Activated CD4-positive, alpha-beta T cell treated with anti-CD3 and anti-CD28 coated beads, Interleukin-2, amount 50 U/mL, for 24 hours (primary cell): ENCODE measurements at places on chromosomes 7 and 10.

DNA sequence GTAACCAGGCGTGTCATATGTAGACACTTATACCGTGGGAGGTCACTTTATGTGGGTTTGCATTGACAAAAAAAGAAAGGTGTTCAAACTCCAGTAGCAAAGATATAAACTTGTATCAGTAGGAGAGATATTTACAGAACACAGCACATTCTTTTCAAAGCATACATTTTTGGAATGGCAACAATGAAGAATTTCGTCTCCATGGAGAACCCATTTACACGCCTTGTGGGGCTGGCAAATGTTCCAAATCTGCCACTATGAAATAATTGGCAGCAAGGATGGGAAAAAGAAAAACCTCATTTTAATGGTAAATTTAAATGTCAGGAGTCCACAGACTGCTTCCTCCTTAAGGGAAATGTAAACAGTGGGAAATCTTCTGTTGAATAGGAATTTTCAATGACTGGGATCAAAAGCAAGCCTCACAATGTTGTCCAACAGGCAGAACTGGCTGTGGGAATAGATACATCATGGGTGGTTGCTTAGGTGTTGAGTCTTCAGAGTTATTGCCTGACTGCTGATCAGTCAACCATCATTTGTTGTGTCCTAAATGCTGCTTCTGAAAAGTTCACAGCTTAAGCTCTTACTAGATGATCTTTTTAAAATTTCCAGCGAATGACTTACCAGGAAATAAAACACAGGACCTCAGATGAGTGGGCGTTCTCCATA lies 256.6 kb upstream of the SEMA3C start:
- no peak for DNase-seq

GRCh38 chr7:127317447-127317961 lies 64.8 kb upstream of the GRM8 start:
- no peak for DNase-seq

DNA sequence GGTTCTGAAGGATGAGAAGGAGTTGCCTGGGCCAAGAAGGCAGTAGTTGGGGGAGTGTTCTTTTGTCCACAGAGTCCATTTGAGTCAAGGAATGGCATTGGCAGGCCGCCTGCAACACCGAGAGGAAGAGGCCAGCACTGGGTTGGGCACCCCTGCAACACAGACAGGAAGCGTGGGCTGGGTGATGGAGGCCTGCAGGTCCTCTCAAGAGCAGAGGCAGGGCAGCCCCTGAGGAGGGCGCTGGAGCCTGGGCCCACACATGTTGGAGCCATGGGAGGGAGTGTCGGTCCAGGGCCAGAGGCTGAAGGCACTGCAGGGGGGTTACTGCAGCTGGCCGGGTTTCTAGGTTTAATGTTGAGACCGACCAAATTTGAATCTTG lies 137.3 kb downstream of the PTPN20 start:
- no peak for DNase-seq

DNA sequence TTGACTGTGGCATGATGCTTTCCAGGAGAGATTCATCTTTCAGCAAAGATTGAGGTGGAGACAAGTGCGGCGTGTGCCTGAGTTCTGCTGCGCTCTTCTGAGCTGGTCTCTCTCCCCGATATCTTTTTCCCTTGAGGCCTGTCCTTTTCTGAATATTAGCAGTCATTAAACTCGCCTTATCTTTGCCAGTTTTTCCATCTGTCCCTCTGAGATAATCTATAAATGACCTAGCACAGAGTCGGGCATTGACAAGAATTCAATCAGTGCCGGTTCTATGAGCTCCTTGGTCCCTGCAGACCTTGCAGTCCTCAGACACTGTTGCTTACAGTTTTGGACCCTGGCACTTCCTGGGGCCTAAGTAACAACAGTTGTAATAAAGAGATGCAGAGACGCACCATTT lies 89.7 kb upstream of the IKZF1 start:
- DNase-seq, result no peak

GRCh38 chr10:51843966-51844365 lies 144.6 kb upstream of the CSTF2T start:
- no peak for DNase-seq

DNA sequence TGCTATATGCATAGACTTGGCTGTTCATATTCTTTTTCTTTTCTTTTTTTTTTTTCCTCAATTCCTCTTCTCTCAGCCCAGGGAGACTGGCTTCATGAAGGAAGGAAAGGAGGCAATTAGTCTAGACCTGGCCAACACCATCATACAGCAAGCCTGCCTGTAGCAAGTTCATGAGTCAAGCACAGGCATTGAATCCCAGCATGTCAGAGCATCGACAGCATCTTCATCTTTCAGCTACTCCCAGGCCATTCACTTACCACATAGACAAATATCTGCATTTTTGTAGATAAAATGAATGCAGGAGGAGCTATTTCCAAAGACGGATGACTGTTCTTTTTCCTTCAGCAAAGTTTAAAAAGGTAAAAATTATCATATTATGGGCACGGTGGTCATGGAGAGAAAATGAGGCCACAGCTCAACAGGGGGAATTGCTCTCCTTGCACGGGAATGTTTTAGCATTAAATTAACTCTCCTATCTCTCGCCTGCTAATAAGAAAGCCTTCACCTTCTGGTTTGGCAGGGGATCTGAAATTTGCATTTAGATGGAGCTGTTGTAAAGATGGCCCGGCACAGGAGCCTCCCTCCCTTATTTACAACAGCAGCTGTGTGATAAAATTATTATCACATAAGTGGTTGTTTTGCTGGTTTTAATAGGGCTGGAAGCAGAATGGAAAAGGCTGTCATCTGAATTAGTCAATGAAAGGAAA lies 626.5 kb upstream of the AUTS2 start:
- DNase-seq, result no peak

GRCh38 chr10:123889821-123890220 lies 1.8 kb downstream of the CPXM2 start:
- DNase-seq, result no peak

DNA sequence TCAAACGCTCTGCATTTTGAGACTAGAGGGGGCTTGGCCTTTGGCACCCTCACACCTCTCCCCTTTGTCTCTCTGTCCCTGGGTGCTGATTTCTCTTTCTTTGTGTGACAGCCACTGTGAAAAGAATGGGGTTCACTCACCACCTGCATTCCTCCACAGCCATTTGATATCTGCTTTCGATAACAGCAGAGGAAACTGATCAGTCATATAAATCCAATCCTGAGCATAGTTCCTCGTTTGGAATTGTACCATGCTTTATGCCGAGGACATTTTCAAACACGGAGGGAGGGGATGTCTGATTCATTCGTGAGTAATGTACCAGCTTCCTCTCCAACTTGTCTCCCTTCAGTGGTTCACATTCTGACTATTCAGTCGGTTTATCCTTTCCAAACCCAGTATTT lies 15.8 kb downstream of the MET start:
- no peak for DNase-seq

DNA sequence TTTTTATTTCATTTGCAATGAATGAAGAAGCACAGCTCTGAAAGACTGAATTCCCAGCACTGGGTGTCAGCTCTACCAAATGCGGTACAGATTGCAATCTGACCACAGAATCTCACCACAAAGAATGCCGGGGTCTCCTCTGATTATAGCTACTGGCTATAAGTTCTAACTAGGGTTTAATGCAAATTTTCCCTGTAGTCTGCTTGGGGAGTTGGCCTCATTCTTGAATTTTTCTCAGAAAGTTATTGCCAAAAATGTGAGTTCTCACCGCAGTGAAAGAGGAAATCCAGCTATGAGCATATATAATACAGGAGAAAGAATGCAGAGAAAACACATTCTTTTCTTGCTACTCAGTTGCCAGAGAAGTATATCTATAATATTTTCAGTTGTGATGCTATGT lies 1255.7 kb upstream of the LRRTM3 start:
- no peak for DNase-seq

DNA sequence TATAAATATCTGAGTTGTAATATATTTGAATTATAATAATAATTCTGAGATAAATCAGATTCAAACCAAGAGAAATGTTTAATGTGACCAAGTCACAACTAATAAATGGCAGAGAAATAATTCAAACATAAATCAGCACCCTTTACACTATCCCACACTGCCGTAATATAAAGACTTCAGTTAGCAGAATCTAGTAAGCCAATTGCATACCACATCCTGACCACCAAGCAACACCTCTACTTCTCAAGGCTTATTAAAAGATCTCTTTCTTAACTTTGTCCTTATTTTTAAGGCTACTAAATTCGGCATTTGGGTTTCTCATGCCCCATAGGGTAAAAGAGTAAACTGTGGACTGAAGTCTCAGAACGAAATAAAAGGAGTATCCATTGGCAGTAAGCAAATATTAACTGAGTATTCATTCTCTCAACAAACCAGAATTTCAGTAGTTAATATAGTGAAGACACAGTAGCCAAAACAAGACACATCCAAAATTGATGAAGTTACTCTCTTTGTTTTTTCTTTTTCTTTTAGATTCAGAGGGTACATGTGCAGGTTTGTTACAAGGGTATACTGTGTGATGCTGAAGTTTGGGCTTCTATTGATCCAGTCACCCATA lies 14.8 kb downstream of the ACBD5 start:
- no peak for DNase-seq

DNA sequence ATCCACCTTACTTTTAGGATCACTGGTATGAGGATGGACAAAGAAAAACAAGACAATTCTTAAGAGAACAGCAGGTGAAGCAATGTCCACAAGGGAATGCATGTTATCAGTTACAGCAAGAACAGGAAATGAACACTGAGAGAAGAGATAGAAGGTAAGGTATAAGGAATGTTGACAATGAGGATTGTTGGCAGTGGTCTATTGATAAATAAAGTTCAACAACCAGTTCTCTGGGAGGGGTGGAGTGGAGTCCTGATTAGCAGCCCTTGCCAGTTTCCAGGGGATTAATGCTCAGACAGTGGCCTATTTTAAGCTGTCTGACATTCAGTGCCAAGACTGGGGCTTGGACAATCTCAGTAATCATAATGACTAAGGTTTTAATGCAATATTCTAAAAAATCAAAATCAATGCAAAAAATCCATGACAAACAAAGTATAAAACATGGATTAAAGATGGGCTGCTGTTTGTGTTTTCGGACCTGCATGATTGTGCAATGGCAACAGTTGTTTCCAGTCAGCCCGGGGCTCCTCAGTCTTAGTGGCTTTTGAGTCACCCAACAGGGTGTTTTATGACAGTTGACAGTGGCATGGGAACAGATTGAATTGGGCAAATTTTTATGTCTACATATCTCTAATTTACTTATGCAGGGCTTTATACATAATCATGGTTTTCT lies 13.8 kb upstream of the AKR1B1 start:
- no peak for DNase-seq
